KG1 (cell line): ENCODE measurements at places on chromosomes 6 and 20.

DNA sequence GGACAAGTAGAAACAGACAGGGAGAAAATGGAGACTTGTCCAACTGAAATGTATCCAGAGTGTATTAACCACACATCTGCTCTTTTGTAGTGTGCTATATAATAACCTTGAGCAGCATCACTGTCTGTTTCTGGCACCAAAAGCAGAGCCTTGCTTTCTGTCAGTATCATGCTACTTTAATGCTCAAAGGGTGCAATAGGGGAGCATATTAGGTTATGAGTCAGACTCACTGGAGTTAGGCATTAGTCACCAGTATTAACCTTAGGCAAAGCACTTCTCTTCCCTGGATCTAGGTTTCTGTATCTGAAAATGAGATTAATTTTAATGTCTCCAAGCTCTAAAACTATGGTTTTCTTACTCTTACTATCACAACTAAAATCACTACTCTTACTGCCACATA lies 280.1 kb downstream of the TFAP2B start:
- no peak for DNase-seq

DNA sequence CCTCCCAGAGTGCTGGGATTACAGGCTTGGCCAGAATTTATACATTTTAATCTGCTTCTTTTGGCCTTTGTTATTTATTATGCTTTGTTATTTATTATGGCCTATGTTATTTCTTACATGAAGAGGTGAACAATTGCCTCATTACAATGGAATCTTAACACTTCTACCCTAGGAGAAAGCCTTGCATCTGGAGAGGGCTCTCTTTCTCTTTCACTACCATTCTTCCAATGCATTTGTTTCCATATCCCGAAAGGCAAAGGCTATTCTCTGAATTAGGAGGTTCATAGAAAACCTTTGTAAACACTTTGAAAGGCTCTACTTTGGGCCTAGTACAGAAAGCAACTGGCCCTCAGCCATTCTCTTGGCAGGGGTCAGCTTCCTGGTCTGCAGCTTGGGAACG lies 19.9 kb upstream of the DEK start:
- no peak for DNase-seq

- no peak for DNase-seq
Measured at GRCh38 chr6:144189351-144189750, 39.0 kb downstream of the STX11 start.

DNA sequence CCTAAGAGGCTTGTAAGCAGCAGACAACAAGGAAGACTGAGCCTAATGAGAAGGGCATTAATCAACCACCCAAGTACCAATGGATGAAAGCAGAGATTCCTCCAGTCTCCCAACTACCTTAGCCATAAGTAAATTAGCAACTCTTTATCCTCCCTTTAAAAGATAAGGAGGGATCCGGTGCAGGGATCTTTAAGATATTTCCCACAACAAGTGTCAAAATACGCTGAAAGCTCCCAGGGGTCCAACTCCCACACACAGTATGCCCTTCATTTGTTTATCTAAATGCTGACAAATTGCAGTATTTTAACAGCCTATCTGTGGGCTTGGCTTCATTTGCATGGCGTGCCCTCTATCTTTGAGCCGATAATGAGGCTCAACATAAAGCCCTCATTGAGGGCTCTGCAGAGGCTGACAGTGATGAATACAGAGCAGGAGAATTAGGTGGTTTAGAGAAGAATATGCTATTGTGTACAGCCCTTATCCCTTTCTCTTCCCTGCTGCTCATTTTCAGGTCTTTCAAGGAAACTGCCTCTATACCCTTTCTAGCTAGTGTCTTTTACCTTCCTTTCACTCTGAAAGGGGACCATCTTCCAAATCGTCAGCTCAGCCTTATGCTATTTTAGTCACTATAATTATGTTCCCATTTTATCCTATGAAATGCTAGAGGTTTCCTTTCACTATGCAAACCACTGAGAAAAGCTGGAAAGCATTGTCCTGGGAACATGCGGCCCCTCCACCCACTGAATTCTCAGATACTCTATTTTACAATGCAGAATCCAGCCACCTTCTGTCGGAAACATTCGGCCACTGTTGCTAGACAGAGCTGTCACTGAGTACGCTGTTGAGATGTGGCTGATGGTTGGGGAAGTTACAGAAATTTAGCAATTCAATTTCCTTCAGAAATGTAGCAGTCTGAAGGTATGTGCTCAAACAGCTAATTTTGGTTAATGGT lies 575.2 kb upstream of the JAG1 start:
- no peak for DNase-seq
